GM10248 (cell line): ENCODE measurements at places on chromosomes 6 and 20.

- no peak for DNase-seq
Measured at GRCh38 chr6:16711546-16712254, 49.6 kb downstream of the ATXN1 start.

DNA sequence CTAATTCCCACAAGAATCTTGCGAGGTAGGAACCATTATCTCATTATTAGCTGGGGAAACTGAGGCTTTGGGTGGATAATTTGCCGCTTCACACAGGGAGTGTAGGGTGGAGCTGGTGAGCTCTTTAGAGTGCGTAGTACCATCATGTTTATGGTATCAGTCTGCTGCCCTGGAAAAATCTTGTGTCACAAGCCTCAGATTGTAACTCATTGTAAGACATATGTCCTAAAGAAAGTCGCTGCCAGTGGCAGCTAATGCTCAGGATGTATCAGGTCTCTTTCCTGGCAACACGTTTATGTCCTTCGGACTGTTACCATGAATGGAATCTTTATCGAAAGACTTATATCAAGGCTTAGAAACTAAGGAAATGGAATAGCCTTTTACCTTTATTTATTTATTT, 1.9 kb downstream of the ZFAND3 start:
- DNase-seq = no peak

DNA sequence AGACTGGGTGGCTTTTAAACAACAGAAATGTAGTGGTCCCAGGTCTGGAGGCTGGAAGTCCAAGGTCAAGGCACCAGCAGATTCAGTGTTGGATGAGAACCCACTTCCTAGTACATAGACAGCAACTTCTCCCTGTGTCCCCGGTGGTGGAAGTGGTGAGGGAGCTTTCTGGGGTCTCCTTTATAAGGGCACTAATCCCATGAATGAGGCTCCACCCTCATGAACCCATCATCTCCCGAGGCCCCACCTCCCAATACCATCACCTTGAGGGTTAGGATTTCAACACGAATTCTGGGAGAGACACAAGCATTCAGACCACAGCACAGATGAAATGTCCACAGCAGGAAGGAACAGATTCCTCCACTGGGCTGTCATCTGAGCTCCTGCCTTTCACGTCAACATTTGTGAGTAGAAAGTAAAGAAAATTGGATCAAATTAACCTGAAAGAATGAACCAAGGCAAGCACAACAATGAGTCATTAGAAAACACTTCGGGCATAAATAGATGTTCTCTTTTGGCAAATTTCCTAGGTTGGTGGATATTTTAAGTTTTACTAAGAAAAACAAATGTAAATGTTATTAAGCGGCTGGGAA, 130.7 kb downstream of the RNASET2 start:
- DNase-seq = no peak

GRCh38 chr20:43533060-43533459, 25.6 kb downstream of the L3MBTL1 start:
- DNase-seq = no peak

GRCh38 chr6:125356884-125357283, 55.1 kb upstream of the HDDC2 start:
- DNase-seq = peak; percentile 17

- no peak for DNase-seq
Measured at GRCh38 chr20:19341348-19342053, 129.1 kb downstream of the SLC24A3 start.

- no peak for DNase-seq
Measured at GRCh38 chr6:133892813-133893691, 4.1 kb downstream of the TCF21 start.

- no peak for DNase-seq
Measured at GRCh38 chr6:108585359-108585758, 24.6 kb downstream of the FOXO3 start.

GRCh38 chr20:41469868-41470267, 103.2 kb upstream of the EMILIN3 start:
- DNase-seq = no peak

- DNase-seq = no peak
Measured at GRCh38 chr6:99186417-99186816, 163.1 kb downstream of the FAXC start.

GRCh38 chr20:34355427-34355826, 7.6 kb upstream of the ITCH start:
- no peak for DNase-seq
